ENCODE measurements at places on chromosomes 3 and 15.

DNA sequence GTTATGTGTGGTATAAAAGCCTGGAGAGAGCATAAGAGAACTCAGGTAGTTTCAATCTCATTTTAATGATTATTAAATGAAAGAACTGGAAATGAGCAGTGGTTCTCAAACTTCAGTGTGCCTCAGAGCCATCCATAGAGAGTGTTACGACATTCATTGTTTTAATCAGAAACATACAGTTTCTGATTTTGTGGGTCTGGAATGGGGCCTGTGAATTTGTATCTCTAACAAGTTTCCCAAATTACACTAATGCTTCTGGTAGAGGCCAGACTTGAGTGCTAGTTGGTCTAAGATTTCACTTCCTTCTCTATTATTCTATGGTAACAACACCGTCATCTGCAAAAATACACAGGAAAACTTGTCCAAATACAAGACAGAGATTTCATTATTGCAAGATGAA, 292.0 kb upstream of the NECTIN3 start:
- DNase-seq, result no peak

DNA sequence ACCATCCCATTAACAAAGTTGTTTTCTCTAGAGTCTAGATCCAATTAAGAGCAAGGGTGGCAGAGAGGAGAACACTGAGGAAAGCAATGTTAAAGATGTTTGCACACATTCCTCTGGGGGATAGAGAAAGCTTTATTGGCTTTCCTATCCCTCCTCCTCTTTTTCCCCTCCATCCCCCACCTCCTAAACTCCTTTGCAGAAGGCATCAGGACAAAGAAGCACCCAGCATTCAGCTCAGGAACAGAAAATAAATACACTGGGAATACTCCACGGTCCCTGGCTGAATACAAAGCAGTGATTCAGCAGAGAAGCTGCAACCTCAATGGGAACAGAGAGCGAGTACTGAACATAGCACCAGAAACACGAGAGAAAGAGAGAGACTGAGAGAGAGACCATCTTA, 21.9 kb downstream of the LSAMP start:
- peak; percentile 23 for DNase-seq

DNA sequence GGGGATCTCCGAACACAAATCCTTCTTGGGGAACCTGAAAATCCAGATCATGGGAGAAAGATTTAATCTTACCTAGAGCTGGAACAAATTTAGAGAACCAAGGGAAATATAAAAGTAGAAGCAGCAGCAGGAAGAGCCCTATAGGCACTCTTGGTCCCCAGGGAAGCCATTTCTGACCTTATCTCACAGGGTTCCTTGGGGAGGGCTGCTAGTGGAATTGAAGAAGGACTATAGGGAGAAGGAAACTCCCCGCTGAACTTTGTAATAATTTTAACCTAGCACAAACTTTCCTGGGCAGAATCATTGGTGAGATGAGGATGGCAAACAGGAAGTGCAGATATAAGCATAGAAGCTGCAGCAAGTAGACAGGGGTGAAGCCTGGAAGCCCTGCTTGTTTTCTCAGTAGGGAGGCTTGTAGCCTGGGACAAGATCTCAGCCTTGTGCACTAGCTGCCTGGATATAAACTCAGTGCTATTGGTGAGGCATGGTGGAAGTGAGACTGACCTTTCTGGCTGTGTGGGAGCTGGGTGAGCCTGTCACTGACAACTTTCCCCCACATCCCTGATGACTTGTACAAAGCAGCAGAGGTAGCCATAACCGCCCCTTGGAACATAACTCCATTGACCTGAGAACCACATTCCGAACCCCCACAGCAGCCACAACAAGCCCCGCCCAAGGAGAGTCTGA, 343.0 kb upstream of the TGFBR2 start:
- DNase-seq, result no peak

GRCh38 chr3:103295974-103296570, 861.3 kb downstream of the ZPLD1 start:
- peak; percentile 24 for DNase-seq

- DNase-seq, result no peak
These were observed 28.1 kb upstream of the RHO start for GRCh38 chr3:129500334-129500658.

- no peak for DNase-seq
These were observed 17.3 kb downstream of the CACNA2D3 start for GRCh38 chr3:54139630-54140029.

GRCh38 chr15:74807282-74807681, 5.4 kb upstream of the LMAN1L start:
- no peak for DNase-seq

- no peak for DNase-seq
These were observed 190.2 kb downstream of the SLC9A9 start for GRCh38 chr3:143658116-143658515.

DNA sequence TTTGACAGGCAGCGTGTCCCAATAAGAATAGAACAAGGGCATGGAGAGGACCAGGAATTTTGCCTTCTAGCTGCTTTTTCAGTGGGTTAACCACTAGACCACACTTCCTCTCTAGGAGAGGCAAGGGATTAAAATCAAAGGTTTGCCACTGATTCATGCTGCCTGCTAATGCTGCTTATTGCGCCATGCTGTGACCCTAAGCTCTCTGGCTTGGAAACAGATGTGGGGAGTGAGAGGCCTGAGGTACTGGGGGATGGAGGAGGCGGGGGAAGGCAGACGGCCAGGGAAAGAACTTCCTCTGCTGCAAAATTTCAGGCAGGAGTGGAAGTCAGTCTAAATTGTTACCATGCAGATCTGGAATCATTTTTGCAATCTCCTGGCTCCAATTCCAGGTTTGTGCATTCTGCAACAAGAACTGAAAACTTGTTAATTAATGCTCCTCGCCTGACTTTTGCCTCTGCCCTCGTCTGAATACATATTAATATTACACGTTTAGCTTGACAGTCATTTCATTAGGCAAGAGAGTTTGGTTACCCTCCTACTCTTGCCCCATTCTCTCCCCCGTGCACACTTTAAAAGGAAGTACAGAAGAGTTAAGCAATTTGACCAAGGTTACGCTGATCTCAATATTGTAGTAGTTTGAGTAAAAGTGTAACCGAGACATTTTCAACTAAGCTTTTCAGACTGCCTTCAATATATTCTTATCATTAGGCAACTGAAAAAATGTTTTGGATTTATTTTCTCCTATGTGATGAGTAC, 121.7 kb upstream of the SPRED1 start:
- DNase-seq, result peak; percentile 38

DNA sequence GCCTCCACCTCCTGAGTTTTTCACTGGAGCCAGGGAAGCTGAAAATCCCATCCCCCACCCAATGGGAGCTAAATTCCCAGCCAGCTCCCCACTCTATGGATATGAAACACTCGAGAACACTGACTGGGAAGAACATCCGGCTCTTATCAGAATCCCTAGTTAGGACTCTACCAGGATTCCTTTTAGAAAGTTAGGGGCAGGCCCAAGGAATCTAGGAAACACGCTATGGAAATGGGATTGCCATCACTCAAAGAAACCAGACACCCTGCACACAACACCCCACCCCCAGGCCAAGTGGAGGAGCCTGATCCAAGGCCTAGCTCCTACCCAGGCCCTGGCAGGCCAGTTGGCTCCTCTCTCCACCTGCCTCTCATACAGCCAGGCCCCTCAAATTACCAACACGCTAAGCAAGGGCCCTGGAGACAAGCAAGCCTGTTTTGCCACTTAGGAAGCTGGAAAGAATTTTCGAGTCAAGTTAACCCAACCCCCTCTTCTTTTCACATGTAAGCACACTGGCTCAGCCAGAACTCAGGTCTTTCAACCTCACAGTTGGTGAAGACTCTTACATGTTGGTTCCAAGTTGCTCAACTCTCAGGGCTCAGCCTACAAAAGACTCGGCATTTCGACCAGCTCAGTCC, 75.5 kb downstream of the RBPMS2 start:
- no peak for DNase-seq

- DNase-seq, result no peak
These were observed 33.4 kb downstream of the UBXN7 start for GRCh38 chr3:196398782-196399181.

DNA sequence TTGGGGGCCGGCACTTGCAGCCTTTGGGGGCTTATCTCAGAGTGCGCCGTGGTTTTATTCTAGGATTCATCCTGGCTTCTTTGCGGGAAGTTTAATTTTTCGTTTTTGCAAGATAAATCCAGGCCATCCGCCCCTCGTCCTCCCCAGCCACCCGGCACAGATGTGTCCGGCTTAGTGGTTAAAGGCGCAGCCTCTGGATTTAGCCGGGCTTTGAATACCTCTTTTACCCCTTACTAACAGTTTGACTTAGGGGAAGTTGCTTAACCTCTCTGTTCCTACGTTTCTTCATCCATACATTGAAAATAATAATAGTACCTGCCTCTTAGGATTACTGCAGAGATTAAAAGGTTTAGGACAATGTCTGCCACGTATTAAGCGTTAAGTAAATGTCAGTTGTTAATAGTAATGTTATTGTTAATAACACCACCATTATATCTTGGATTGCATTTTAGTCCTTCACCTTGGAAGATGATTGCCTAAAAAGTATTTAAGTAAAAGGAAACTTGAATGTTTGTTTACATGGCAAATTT, 714 bp downstream of the ECT2 start:
- DNase-seq, result peak; percentile 30

GRCh38 chr3:65827076-65827475, 211.6 kb downstream of the MAGI1 start:
- no peak for DNase-seq

DNA sequence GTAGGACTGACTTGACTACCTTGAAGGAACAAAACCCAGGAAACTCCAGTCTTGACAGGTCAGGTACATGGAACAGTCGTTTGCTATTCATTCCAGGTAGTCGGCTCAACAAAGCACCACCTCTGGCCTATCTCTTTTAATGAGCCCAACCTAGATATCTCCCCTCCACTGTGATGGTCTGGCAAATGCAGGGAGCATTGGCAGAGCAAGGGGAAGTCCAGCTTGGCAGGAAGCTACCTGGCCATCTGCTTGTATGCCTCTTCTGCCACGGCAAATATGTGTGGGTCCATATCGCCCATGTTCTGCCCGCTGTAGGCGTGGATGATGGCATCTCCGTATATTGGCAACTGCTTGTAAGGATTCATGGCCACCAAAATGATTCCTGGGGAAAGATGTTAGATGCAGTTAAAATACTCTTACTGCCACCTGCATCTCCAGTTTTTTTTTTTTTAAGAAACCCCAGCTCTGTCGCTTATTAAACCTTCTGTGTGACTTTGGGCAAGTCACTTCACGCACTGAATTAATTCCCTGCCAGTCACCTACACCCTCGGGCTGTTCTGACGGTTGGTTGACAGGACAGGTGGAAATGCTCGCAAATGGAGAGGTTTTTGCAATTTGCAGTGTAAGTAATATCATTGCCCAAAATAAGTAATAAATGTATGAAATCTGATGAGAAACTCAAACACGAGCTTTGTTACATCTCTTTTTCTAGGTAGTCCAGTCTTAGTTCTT, 16.8 kb downstream of the MYO5C start:
- DNase-seq, result no peak

- peak; percentile 74 for DNase-seq
These were observed 365.5 kb downstream of the SHQ1 start for GRCh38 chr3:72482589-72483321.

DNA sequence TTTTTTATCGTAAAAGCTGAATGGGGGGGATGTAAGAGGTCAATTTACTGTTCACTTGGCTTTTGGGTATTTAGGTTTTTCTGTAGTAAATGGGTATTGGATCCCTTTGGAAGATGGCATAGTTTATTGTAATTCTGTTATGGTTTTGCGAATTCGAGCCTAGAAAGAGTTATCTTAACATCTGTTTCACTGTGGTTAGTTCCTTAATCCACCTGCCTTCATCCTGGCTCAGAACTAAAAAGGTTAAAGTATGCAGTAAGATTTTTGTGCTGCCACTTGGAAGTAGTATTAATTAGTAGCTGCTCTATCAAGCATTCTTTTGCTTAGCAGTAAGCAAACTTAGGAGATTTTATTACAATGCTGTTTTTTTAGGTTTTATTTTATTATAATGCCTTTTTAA, 62.4 kb downstream of the ARIH1 start:
- DNase-seq, result no peak

GRCh38 chr3:186098740-186099139, 10.1 kb downstream of the ETV5 start:
- DNase-seq, result no peak

GRCh38 chr15:92665100-92665555, 9.6 kb upstream of the FAM174B start:
- DNase-seq, result no peak

DNA sequence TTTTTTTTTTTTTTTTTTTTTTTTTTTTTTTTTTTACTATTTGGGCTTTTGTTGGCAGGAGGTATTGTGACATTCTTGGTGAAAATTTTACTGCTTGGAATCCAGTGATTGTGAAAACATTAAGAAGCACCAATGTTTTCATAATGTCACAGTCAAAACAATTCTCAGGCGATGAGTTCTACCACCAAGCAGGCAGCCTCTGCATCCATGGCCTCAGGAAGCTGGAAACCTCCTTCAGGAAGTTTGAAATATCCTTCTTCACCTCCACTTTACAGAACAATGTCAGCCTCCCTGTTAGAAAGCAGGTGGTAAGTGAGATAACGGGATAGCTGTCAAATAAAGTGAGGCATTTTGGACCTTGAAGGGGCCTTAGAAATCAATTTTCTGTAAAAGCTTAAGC, 98.3 kb downstream of the MEX3B start:
- DNase-seq, result no peak

GRCh38 chr15:60352525-60352924, 45.3 kb downstream of the ANXA2 start:
- no peak for DNase-seq

DNA sequence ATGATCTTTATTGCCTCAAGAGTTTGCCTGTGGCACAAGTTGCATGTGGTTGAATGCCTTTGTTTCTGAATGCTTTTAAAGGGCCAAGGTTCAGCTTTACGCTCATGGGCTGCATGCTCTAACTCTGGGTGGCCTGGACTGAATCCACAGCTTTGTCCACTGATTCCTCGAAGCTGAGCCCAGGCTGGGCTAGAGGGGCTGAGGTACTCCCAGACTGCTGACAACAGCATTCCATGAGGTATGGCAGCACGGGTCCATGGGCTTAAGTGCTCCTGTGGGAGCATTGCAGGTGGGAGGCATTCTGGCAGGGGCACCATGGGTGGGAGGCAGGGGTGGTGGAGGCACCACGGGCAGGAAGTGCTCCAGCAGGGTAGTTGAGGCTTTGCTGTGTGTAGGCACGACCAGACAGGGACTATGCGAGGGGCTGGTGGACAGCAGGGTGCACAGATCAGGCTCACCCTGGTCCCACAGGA, 61.6 kb downstream of the GLCE start:
- DNase-seq, result no peak

DNA sequence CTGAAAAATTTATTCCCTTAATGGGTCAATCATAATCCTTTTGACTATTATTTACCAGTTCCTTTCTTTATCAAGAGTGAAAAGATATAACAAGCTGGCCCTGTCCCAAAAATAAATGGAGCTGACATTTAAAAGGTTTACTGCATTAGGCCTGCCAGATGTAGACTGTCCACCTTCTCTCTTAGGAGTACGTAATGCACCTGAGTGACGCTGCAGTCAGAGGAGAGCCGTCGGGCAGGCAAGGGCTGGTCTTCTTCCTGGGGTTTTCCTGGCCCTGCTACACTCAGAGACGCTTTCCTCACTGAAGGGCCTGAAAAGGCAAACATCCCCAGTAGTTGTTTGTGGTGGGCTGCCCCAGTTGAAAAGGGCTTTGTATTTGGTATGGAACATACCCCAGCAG, 27.6 kb downstream of the NEK4 start:
- no peak for DNase-seq

GRCh38 chr3:31331278-31331677, 201.4 kb upstream of the STT3B start:
- DNase-seq, result no peak

- peak; percentile 20 for DNase-seq
These were observed 121.2 kb downstream of the TLE3 start for GRCh38 chr15:69976366-69976994.

GRCh38 chr3:74314696-74315095, 299.8 kb downstream of the CNTN3 start:
- DNase-seq, result no peak

GRCh38 chr15:29364426-29365078, 94.9 kb upstream of the NSMCE3 start:
- peak; percentile 43 for DNase-seq
